ENCODE measurements at places on chromosomes 7 and 10.

GRCh38 chr7:36605261-36606051 is 118.8 kb downstream of the AOAH start:
- DNase-seq, result no peak

DNA sequence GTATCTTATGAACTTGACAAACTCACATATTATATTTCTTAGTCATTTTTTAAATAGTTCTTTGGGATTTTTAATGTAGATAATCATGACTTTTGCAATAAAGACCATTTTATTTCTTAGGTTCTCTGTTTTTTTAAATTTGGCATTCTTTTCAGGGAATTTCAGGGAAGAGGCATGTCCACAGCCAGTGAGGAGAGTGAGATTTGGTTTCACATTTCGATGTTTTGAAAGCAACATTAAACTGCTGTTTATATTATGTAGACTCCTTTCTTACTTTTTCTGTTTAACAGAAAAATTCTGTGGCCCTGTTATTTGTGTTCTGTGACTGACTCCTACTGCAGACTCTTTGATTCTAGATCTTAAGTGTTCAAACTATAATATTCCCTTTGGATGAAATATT is 153.7 kb downstream of the FAM107B start:
- DNase-seq, result no peak

DNA sequence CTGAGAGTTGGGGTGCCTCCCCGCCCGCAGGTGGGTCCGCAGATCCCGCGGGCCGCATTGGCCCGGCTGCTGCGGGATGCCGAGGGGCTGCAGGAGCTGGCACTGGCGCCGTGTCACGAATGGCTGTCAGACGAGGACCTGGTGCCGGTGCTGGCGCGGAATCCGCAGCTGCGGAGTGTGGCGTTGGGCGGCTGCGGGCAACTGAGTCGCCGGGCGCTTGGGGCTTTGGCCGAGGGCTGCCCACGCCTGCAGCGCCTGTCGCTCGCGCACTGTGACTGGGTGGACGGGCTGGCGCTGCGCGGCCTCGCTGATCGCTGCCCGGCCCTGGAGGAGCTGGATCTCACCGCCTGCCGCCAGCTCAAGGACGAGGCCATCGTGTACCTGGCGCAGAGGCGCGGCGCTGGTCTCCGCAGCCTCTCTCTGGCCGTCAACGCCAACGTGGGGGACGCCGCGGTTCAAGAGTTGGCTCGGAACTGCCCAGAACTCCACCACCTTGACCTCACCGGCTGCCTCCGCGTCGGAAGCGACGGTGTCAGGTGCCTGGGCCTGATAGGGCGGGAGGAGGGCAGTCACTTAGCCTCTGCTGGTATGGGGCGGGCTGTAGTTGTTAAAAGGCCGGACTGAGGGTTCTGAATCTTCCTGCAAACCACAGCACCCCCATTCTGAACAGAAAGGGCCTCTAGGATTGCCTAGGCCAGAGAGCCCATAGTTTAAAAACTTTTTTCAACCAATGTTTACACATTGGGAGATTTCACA is 1.3 kb downstream of the FBXL15 start:
- no peak for DNase-seq

- DNase-seq, result no peak
These were observed 111.5 kb downstream of the FOXL3 start for GRCh38 chr7:401495-401894.

DNA sequence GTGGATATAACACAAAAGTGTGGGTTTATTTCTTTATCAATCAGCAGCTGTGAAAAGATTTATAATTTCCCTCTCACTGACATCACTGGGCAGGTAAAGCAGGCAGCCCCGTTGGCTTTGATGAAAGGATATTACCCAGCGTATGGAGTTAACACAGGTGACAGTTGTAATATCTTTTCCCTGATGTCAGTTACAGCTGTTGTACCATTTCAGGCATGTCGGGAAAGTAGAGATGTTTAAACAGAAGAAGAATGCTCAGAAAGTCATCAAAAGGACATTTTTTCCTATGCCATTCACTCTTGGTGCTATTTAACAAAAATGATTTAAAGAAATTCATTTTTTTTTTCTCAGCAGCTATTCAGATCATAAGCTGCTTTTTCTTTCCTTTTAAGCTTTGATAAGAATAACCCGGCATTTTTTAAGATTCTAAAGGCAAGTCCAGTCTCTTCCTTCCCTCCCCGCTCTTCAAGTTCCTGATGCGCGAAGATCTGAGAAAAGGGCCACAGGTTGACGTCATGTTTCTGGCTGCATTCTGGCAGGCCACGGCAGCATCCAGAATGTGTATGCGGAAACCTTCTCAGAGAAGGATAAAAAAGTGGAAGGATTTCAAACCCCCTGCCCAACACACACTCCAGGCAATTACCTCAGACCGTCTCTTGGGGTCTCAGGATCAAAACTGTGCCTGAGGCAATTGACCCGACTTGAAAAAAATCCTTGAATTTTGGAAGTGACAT is 32.5 kb upstream of the ADAM12 start:
- no peak for DNase-seq

DNA sequence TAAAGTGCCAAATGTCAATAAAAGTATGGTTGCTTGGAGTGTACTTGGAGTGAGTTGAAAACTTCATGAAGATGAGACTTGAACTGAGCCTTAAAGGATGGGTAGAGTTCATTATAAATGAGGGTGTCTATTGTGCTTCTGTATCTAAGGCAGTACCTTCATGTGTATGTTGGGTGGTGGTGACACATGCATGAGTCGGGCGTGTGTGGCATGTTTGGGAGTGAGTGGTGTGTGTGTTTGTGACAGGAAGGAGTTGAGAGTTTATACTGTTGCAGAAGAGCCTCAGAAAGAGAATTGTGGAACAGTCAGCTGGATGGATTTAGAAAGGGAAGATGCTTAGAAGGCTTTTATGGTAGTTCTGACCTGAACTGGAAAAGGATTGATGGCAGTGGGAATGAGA is 6.0 kb upstream of the ZRANB1 start:
- no peak for DNase-seq

- DNase-seq, result no peak
These were observed 1.8 kb upstream of the CLDN15 start for GRCh38 chr7:101239191-101239950.

- DNase-seq, result no peak
These were observed 17.4 kb downstream of the ITGB1 start for GRCh38 chr10:32940321-32941301.

DNA sequence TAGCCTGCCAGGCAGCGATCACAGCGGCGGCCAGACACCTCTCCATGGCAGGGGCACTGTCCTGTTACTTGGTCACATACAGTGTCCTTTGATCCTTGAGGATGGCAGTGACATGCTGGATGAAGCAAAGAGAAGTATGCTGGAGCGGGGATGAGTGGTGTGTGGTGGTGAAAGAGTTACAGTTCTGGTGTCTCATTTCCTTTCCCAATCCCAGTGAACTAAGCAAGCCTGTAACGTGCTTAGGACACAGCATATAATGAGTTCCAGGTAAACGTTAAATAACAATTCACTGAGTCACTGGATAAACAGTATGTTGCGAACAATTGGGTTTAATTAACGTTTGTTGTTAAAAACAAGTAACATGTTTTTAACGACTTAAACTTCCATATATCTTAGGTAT is 63.5 kb upstream of the LAMB1 start:
- no peak for DNase-seq

DNA sequence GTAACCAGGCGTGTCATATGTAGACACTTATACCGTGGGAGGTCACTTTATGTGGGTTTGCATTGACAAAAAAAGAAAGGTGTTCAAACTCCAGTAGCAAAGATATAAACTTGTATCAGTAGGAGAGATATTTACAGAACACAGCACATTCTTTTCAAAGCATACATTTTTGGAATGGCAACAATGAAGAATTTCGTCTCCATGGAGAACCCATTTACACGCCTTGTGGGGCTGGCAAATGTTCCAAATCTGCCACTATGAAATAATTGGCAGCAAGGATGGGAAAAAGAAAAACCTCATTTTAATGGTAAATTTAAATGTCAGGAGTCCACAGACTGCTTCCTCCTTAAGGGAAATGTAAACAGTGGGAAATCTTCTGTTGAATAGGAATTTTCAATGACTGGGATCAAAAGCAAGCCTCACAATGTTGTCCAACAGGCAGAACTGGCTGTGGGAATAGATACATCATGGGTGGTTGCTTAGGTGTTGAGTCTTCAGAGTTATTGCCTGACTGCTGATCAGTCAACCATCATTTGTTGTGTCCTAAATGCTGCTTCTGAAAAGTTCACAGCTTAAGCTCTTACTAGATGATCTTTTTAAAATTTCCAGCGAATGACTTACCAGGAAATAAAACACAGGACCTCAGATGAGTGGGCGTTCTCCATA is 256.6 kb upstream of the SEMA3C start:
- no peak for DNase-seq

- DNase-seq, result no peak
These were observed 183.2 kb downstream of the AUTS2 start for GRCh38 chr7:69781412-69781846.

Measured in NCI-H524 (cell line).